Stimulated activated CD4-positive, alpha-beta T cell treated with anti-CD3 and anti-CD28 coated beads, TNF-alpha, amount 100 ng/mL, for 4 hours (primary cell): ENCODE measurements at places on chromosomes 3 and 15.

DNA sequence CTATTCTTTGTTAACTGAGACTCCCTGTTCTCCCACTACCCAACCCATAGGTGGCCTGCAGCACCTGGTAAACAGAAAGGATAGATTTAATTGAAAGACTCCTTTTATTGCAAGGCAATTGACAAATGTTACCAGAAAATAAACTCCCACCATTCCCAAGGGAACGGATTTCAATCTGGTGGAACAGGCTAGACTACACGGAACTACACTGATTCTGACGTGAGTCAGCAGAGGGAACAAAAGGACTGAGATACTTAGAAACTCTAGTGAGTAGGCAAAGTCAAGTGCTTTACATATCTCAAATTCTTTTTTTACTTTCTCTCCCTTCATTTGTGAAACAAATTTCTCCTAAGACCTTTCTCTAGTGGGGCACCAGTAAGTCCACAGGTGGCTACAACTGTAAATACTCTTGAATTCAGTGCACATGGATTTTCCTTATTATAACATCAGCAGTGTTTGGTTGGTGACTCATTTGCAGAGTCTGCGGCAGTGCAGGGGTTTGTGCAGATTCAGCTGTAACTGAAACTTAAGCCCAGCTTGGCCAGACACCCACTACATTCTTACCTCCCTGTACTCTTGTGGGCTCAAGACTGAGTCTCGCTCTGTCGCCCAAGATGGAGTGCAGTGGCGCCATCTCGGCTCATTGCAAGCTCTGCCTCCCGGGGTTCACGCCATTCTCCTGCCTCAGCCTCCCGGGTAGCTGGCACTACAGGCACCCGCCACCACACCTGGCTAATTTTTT is 34.3 kb upstream of the PLSCR2 start:
- DNase-seq, result no peak

DNA sequence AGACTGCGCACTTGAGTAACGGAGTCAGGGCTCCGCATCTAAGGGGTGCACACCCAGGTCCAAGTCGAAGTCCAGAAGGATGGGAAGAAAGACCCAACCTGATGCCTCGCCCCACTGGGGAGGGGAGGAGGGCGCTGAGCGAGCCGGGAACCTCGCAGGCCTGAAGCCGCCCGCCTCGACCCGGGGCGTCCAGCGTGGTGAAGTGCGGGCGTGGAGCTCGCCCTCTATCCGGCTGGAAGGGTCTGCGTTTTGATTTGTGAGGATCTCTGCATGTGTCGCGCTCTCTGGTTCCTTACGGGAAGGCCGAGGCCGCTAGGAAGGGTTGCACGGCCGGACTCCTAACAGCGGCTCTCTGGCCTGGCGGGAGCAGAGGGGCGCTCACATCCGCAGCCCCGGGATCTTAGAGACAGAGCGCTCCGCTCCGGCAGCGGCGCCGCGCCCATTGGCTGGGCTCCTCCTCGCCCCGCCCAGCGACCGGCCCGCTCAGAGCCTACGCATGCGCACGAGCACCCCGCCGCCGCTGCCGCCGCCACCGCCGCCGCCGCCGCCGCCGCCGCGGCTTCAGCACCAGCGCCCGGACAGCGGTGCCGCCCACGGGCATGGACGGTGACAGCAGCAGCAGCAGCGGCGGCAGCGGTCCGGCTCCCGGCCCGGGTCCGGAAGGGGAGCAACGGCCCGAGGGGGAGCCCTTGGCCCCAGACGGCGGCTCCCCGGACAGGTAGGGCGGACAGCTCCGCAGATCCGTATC is at the start of gene DISP2:
TSS of gene DISP2 (plus strand) at position 497 of the 748 bp plus-strand sequence. CDS start at position 600, 103 bp downstream.
- peak; percentile 81 for DNase-seq

GRCh38 chr3:86828751-86829150 is 162.2 kb downstream of the VGLL3 start:
- DNase-seq, result no peak

GRCh38 chr15:41281236-41281635 is 50.2 kb downstream of the CHP1 start:
- DNase-seq, result no peak

DNA sequence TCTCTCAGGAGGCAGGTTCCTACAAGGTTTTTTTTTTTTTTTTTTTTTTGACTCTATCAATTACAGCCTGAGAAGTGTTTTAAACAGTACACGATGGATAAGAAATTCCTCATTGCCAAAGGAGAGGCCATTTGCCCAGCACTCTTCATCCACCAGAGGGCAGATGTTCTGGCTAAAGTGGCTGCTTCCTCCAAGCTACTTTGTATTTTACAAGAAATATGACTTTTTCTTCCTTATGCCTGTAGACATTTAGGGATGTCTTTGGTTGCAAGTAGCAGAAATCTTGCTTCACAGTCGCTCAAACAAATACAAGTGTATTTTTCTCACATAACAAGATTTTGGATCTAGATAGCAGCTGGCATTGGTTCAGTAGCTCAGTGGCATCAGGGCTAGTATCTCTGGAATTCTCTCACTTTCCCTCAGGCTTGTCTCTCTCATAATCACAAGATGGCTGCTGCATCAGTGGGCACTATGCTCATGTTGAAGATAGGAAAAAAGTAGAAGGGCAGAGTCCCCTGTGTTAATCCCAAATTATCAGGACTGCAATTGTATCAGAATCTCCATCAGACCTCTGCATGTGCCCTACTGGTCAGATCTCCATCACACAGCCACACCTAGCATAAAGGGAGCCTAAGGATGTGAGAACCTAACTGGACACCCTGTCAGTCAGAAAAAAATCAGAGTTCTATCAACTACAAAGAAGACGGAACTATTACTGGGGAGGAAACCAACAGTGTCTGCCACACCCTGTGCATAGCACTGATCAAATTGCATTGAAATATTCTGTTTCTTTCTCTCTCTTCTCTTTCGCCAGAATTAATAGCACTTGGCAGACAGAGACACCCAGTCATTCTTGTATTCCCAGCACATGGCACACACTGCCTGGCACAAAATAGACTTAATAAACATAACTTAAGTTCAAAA is 138.9 kb upstream of the COL8A1 start:
- DNase-seq, result no peak

DNA sequence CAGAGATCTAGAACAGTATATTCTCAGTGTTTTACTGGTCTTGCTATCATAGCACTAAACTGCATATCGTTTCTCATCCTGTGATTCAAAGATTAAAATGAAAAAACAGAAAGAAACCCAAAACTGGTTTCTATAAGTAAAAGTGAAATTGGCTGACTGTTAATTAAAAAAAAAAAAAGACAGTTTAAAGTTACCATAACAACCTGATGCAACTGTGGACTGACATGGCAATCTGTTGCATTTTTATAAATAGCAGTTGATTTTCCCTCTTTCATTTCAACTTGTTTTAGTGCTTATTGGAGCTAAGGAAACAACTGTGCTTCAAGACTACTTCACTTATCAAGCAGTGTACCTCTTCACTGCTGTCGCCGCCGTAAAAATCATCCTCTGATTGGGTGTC is 186.6 kb downstream of the CFAP20DC start:
- DNase-seq, result no peak

- DNase-seq, result no peak
Observed at GRCh38 chr3:183844606-183845005, 19.2 kb upstream of the MAP6D1 start.

- no peak for DNase-seq
Observed at GRCh38 chr3:58751882-58752567, 85.5 kb upstream of the FAM3D start.
